Osteocyte (in vitro differentiated cells): ENCODE measurements at places on chromosomes 7 and 10.

DNA sequence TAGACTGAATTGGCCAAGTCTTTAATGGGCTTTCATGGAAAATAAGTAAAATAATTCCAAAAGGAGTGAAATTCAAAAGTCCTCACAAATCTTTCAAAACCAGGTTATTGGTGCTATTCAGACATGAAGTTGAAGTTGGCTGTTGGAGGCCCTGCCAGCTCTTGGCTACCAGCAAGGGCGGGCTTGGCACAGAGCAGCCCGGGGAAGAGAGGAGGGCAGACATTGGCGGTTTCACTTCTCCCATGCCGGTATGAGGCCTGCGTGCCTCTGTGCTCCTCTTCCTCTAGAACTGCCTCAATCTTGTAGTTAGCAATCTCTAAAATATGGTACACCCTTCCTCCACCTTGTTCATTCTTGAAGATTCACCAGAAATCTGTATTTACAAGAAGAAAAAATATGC, 16.4 kb upstream of the NPS start:
- no peak for DNase-seq

DNA sequence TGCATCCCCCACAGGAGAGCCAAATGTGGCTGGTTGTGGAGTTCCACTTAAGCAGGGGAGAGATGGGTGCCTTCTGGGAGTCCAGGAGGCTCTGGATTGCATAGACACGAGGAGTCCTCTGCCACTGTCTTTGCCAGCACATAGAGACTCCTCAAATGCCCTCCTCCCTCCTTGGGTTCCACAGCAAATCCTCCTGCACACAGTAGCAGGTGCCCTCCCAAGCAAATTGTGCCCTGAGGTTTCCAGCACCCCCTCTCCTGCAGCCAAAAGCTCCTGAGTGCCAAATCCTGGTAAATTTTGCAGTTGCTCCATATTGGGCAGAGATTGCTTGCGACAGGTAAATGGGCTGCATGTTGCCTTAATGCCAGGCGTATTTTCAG, 5.8 kb downstream of the EVX1 start:
- no peak for DNase-seq

DNA sequence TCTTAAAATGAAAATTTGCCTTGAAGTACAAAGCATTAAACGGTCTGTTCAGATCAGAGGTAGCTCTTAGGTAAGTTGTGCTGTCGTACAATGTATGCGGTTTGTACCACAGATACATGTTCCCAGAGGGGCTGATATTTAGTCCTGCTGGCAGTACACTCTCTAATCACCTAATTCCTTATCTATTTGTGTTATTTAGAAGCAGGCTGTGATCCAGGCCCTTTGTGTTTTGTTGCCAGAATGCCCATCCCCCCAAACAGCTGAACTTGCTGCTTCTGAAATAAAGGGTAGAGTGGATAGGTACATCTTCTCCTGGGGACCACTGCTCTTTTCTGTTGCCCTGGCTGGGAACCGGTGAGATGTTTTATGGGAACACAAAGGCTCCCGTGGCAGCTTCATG, 84.5 kb downstream of the SND1 start:
- no peak for DNase-seq

- DNase-seq = no peak
Measured at GRCh38 chr7:131072505-131073091, 255.1 kb upstream of the MKLN1 start.

DNA sequence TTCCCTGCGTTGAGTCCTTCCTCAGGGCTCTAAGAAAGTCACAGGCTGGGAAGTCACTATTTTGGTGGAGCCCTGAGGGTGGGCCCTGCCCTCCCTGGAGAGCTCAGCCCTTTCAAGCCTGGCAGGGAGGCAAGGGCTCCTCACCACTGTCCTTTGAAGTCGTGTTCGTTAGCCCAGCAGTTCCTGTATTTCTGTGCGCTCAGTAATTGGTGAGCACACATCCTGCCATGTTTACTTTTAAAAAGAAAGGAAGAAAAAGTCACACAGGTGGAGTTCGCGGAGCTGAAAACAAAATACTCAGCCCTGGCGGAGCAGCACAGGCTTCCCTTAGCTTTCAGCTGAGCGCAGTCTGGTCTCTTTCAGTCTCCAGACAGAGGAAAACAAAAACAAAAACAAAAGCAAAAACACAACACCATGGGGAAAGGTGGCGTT, 37.1 kb downstream of the PRKCQ start:
- DNase-seq = no peak

GRCh38 chr7:99938296-99938695, 8.9 kb upstream of the GJC3 start:
- DNase-seq = no peak

GRCh38 chr10:105063796-105064195, 422.7 kb downstream of the SORCS3 start:
- no peak for DNase-seq

GRCh38 chr7:96354881-96355280, 33.0 kb upstream of the SLC25A13 start:
- DNase-seq = no peak

GRCh38 chr10:81708929-81709328, 166.1 kb upstream of the NRG3 start:
- no peak for DNase-seq

- DNase-seq = no peak
Measured at GRCh38 chr10:29426420-29426819, 137.6 kb downstream of the LYZL1 start.
